ENCODE measurements at places on chromosomes 1 and 21. TPM values are rescaled to one million over a fixed set of nuclear protein-coding genes. Genes with fewer than 3 reads are reported as not detected.
A peak's percentile ranks its signal among the peaks of the same experiment; 100 is the strongest.

The FYB2 gene
- not detected for total RNA-seq

The GPR89A gene
- 12.3 TPM for total RNA-seq

The CORT gene
- total RNA-seq: not detected

The RUNX1 gene
- total RNA-seq: 16.3 TPM

The CSF3R gene
- total RNA-seq: 3.1 TPM

The RAB25 gene
- not detected for total RNA-seq

DNA sequence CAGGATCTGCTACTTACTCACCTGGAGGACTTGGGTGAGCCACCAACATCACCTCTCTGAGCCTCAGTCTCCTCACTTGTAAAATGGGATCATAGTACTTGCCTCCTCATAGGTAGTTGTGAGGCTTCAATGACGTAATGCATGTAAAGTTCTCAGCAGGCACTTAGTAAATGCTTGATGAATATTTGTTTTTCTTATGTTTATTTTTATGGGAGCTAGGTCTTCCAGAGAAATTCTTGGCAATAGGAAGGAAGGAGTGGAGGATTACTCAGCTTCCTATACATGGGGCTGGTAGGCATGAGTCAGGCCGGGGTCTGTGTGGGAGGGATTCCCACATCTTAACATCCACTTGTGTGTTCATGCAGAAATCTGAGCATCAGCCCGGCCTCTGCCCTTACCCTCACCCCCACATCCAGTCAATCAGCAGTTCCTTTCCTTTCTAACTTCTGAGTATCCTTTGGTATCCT lies 95.4 kb upstream of the USP24 start:
- DNase-seq: no peak

GRCh38 chr1:95778217-95778616 lies 544.2 kb downstream of the RWDD3 start:
- no peak for DNase-seq

DNA sequence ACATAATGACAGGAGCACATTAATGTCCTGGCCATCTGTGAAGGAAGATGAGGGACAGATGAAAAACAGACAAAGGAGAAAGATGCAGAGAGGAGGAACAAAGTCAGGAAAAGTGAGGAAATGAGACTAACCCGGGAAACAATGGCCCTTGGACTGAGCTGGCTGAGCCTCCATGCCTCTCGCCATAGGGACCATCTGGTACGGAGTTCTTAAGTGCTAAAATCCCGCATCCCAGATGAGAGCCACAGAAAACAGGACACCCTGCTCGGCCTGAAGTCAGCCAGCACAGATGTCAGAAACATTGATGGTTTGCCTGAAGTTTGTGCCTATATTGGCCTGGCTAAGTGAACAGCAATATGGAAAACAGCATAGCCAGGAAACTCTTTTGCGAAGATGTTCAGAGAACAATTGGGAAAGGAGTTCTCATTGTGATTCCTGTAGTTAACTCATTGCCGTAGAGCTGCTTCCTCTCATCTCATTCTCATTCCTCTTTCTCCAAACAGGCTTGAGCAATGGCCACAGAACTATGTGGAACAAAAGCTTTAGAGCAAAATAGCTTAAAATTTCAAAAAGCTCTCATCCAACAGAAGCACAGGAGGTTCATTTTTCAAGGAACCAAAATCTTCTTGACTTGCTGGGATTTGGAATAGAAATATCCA lies 96.6 kb downstream of the ASTN1 start:
- DNase-seq: no peak

GRCh38 chr1:26702680-26703038 lies 6.8 kb downstream of the ARID1A start:
- no peak for DNase-seq

GRCh38 chr21:31346256-31346821 lies 2.3 kb upstream of the TIAM1 start:
- no peak for DNase-seq

DNA sequence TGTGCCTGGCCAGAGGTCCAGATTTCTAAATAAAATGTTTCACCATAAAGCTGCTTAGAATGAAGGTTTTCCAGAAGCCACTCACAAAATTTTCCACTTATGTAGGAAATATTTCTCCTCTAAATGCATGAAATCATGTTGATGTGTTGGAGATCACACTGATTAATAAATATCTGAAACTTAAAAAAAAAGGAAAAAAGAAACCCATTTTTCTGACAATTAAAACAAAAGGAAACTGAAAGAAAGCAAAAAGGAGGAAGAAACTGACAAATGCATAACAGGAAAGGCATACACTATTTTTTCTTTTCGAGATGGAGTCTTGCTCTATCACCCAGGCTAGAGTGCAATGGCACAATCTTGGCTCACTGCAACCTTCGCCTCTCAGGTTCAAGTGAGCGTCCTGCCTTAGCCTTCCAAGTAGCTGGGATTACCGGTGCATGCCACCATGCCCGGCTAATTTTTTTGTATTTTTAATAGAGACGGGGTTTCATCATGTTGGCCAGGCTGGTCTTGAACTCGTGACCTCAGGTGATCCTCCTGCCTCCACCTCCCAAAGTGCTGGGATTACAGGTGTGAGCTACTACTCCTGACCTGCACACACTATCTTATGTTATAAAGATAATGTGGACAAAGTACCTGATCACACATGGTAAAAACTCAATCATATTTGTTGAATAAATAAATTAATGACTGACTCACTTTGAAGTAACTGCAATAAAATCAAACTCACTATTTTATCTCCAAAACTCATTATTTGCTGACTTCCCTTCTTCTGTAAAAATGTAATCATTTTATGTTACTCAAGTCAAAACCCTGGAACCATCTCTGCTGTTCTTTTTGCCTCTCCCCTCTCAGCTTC lies 149.8 kb upstream of the NR5A2 start:
- DNase-seq: no peak

DNA sequence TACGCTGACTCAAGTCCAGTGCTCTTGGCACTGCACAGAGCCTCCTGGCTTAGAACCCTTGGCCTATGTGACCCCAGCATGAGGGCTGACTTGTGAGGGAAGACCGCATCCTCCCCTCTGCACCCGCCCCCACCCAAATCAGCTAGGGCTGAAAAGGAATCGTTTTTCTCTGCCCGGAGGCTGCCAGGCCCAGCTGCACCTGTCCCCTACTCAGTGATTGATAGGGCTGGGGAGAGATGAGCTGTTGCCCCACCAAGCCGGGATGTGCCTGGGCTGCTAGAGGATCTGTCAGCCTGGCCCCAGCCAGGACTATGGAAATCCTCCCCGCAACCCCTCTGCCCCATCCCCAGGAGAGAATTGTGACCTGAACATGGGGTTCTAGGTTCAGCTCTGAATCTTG lies 20.6 kb downstream of the MYOG start:
- no peak for DNase-seq

- DNase-seq: no peak
These were observed 345.0 kb downstream of the DISC1 start for GRCh38 chr1:231971397-231972110.

DNA sequence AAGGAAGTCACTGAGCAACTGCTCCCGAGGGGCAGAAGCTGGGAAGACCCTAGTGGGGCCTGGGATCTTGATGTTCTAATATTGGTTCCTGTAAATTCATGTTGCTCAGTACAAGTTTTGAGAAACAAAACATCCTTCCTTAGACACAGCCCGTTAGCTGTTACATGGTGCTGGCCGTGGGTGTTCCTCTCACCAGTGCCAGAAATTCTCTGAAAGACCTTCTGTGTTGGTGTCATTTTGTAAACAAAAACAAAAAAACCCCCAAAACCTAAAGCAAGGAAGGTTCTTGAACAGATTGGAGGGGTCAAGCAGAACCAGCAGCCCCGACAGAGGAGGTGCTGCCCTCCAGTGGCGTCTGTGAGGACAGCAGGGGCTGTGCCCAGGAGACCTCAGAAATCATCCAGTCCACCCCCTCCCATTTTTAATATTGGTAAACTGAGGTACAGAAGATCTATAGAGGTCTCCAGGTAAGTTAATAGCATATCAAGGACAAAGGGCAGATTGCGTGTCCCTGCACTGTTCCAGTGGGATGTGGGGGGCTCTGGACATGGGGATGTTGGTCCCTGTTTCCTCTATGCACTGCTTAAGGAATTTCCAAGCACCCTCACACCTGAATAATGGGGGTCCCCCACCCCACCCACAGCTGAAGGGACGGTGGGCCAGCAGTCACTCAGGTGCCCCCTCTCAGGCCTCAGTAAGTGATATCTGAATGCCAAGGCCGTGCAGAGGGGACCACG lies 38.2 kb downstream of the SLC2A7 start:
- DNase-seq: no peak

DNA sequence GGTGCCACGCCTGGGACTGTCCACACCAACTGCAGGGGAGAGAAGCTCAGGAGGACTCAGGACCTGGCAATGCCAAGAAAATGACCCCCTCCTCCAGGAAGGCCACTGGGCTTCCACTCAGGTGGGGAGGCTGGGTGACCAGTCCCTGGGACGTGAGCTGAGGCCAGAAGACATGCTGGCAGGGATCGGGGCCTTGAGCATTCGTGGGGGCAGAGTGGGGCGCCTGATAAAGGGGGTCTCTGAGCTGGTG lies 15.3 kb upstream of the COL6A2 start:
- DNase-seq: no peak

- DNase-seq: peak; percentile 88
These were observed at the start of gene HEYL for GRCh38 chr1:39639305-39640130. HEYL (minus strand) TSS chr1:39639643; CDS start chr1:39639625, 18 bp downstream.

GRCh38 chr1:234771642-234772344 lies 161.8 kb upstream of the IRF2BP2 start:
- no peak for DNase-seq

DNA sequence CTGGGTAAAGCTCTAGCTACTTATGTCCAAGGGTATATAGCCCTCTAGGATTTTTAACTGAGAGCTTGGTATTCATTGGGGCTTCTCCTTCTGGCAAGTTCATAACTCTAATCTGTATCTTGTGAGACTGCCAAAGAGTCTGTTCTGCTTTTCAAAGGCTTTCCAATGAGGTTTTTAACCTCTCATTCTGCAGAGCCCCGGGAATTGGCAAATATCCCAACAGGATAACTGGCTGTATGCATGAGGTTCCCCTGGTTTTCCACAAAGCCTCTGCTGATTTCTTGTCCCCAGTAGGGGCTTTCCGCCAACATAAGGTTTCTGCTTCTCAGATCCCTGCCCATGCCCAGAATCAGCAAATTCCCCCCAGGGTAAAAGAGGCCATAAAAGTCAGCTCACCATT lies 40.9 kb downstream of the RPL5 start:
- no peak for DNase-seq
